ENCODE measurements at places on chromosomes 3 and 15. TPM values are rescaled to one million over a fixed set of nuclear protein-coding genes. Genes with fewer than 3 reads are reported as not detected.

GRCh38 chr3:13880811-13881156, 913 bp upstream of the WNT7A start:
- no peak overlapping the region for H3K4me3 ChIP-seq
- peaks cover 15% of the 10 kb centered on the region for H3K4me1 ChIP-seq
- DNase-seq: no peak
- no peaks in the 10 kb centered on the region for H3K36me3 ChIP-seq
- H3K27me3 ChIP-seq: peaks cover 45% of the 10 kb centered on the region
- no peak overlapping the region for H3K27ac ChIP-seq

GRCh38 chr3:9183811-9184460, 65.5 kb downstream of the SRGAP3 start:
- peaks cover 20% of the 10 kb centered on the region for H3K4me1 ChIP-seq
- no peak overlapping the region for H3K4me3 ChIP-seq
- DNase-seq: no peak
- no peak overlapping the region for H3K27ac ChIP-seq

GRCh38 chr3:149575961-149576564, 81.8 kb downstream of the WWTR1 start:
- H3K27me3 ChIP-seq: no peaks in the 10 kb centered on the region
- H3K4me3 ChIP-seq: no peak overlapping the region
- H3K4me1 ChIP-seq: peaks cover 4% of the 10 kb centered on the region
- no peak for DNase-seq
- no peak overlapping the region for H3K27ac ChIP-seq

The LPP gene
- 49.5 TPM for total RNA-seq

DNA sequence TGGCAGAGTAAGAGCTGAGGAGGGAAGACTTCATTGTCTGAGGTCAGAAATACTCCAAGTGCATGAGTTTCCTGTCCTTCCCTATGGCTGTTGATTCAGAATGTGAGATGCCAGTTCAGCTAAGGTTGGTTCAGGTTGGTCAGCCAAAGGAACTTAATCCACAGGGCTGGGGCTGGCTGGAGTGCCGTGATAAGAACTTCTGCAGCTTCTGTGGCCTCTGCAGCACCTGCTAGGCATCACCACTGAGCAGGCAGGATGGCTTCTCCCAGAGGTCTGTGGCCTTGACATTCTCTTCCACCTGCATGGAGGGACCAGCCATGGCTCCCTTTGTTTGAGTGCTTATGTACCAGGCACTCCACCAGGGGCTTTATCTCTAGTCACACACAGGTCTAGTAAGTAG, 109.5 kb upstream of the PLXNA1 start:
- no peak overlapping the region for H3K4me3 ChIP-seq
- no peaks in the 10 kb centered on the region for H3K4me1 ChIP-seq
- peaks cover 16% of the 10 kb centered on the region for H3K36me3 ChIP-seq
- DNase-seq: no peak
- no peaks in the 10 kb centered on the region for H3K27me3 ChIP-seq

DNA sequence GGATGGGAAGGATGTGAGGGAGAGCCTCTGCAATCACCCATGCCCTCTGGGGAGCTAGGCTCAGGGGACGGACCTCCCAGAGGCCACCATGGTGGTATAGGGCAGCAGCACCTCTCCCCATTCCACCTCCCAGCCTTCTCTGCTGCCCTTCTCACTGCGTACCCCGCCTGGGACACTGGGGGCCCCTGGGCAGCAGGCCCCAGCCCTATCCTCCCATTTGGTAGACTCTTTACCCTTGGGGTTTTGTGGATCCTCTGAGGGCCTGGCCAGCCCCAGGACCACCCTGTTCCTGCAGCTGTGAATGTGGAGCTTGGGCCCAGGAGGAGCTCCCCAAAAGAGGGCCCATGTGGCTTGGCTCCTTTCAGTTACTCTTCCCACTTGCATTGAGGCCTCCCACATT, 131.9 kb downstream of the DNAJB8 start:
- H3K27ac ChIP-seq: no peak overlapping the region
- no peak overlapping the region for H3K4me3 ChIP-seq
- no peaks in the 10 kb centered on the region for H3K4me1 ChIP-seq
- peaks cover 37% of the 10 kb centered on the region for H3K36me3 ChIP-seq
- no peak for DNase-seq

The HTR3C gene
- total RNA-seq: not detected

GRCh38 chr3:70247955-70248354, 64.5 kb downstream of the MDFIC2 start:
- H3K4me1 ChIP-seq: no peaks in the 10 kb centered on the region
- H3K4me3 ChIP-seq: no peak overlapping the region
- H3K36me3 ChIP-seq: no peaks in the 10 kb centered on the region
- peaks cover 2% of the 10 kb centered on the region for H3K27me3 ChIP-seq
- no peak for DNase-seq
- no peak overlapping the region for H3K27ac ChIP-seq

The VGLL4 gene
- total RNA-seq: 19.3 TPM

DNA sequence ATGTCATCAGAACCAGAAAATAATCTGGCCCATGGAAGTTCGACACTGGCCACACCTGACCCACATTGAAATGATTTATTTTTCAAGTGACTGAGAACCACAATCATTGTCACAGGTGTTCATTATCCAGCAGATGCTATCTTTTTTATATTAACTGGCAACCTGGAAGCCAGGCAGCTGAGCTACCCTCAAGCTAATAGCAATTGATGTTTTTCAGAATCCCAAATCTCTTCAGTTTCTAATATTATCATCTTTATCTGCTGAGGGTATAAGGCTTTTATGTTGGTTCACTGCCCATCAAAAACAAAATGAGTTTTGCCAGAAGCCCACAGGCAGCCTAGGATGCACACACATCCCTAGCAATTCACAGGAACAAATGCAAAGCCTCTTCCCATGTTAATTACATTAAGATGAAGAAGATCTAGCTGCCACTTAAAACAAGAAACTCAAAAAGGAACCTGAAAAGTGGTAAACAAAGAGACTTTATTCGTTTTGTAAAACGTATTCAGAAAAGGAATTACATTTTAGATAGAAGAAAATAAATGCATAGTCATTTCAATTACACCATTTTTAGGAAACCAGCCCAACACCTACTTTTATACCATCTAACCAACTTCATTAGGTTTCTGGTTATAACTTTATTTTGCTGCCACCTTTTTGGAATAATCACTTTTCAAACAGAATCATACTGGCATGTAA, 40.9 kb upstream of the STRIT1 start:
- H3K4me3 ChIP-seq: no peak overlapping the region
- H3K36me3 ChIP-seq: no peaks in the 10 kb centered on the region
- H3K27ac ChIP-seq: no peak overlapping the region
- no peaks in the 10 kb centered on the region for H3K4me1 ChIP-seq
- no peak for DNase-seq

The ENTPD3 gene
- not detected for total RNA-seq

DNA sequence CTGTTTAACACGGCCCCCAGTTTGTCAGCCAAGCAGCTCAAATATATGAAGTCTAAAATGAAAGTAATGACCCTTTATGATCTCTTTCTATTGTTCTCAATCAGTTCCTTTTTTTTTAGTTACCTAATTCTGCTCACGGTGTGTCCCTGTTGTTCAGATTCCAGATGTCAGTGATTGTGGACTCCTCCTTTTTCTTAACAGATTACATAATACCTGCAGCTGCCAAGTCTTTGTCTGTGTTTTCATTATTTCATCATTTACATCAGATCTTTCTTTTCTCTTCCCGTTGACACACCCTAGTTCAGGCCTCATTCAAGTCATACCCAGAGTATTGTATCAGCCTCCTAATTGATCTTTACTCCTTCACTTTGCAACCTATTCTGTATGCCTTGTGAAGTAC, 56.1 kb upstream of the SKIL start:
- no peak overlapping the region for H3K27ac ChIP-seq
- H3K36me3 ChIP-seq: peaks cover 4% of the 10 kb centered on the region
- H3K4me3 ChIP-seq: no peak overlapping the region
- no peaks in the 10 kb centered on the region for H3K27me3 ChIP-seq
- DNase-seq: no peak
- H3K4me1 ChIP-seq: peaks cover 3% of the 10 kb centered on the region

DNA sequence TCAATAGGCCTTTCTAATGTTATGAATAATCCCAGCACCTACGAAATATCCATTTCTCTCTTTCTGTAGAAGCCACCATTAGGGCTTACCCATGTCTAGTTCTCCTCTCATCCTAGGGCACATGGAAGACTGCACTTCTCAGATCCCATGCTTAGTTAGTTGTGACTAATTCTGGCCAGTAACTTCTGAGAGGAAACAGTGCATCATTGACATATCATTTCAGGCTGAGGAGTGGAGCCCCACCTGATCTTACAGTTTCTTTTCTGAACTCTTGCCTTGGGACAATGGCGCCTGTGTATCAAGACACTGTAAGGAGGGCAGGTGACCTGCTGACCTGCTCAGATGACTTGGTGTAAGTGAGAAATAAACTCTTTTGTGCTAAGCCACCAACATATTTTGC, 39.4 kb upstream of the TBL1XR1 start:
- no peak overlapping the region for H3K4me3 ChIP-seq
- no peaks in the 10 kb centered on the region for H3K36me3 ChIP-seq

The MEX3B gene
- 0.31 TPM for total RNA-seq

The TRH gene
- not detected for total RNA-seq

DNA sequence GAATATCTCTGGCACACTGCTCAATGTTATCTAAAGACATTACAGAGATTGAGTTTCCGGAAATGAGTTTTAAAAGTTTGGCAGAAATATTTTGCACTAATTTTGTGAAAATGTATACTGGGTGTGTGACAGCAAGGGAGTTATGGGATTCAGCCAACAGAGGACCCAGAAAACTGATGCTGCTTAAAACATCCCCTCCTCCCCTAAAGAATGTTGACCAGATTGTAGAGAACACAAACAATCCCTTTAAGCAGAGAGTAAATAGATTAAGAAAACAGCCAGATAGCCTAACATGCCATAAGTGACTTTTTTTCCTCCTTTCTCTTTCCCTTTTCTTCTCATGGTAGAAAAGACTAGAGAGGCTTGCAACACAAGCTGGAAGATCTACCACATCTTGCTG, 928.0 kb upstream of the ALCAM start:
- H3K4me3 ChIP-seq: no peak overlapping the region
- no peaks in the 10 kb centered on the region for H3K27me3 ChIP-seq
- no peak overlapping the region for H3K27ac ChIP-seq
- H3K36me3 ChIP-seq: peaks cover 1% of the 10 kb centered on the region
- H3K4me1 ChIP-seq: peaks cover 14% of the 10 kb centered on the region

DNA sequence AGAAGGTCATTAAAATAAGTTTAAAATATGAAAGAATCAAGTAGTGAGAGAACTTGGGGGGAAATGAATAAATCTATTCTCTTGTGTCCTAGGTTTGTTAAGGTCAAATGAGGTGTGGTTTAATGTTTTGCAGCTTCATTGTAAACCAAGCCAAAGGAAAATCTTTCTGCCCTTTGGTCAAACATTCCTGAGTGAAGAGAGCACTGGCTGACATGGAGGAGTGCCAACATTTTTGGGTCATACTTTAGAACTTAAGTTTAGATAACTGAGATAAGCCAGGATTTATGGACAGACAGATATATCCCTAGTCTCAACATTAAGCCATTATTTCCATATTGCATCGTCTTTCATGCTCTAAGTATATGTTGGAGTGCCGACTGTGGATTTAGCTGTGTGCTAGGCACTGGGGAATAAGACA, 66.4 kb downstream of the PTPRG start:
- no peaks in the 10 kb centered on the region for H3K27me3 ChIP-seq
- no peak overlapping the region for H3K4me3 ChIP-seq
- H3K36me3 ChIP-seq: no peaks in the 10 kb centered on the region
- no peak for DNase-seq
- peaks cover 3% of the 10 kb centered on the region for H3K4me1 ChIP-seq

The SMCO1 gene
- not detected for total RNA-seq

GRCh38 chr3:58608648-58609047, 31.5 kb upstream of the FAM107A start:
- peaks cover 7% of the 10 kb centered on the region for H3K27me3 ChIP-seq
- no peak overlapping the region for H3K4me3 ChIP-seq
- no peaks in the 10 kb centered on the region for H3K4me1 ChIP-seq
- no peaks in the 10 kb centered on the region for H3K36me3 ChIP-seq
- H3K27ac ChIP-seq: no peak overlapping the region
- no peak for DNase-seq

The CCK gene
- not detected for total RNA-seq

The PP2D1 gene
- not detected for total RNA-seq

The SLC35G2 gene
- 4.3 TPM for total RNA-seq

- DNase-seq: no peak
- peaks cover 4% of the 10 kb centered on the region for H3K4me1 ChIP-seq
- no peak overlapping the region for H3K4me3 ChIP-seq
- no peak overlapping the region for H3K27ac ChIP-seq
- H3K27me3 ChIP-seq: peaks cover 11% of the 10 kb centered on the region
- no peaks in the 10 kb centered on the region for H3K36me3 ChIP-seq
These were observed 9.4 kb upstream of the RAD18 start for GRCh38 chr3:8972639-8973038.

GRCh38 chr3:167886690-167887089, 151.2 kb downstream of the SERPINI1 start:
- no peak overlapping the region for H3K27ac ChIP-seq
- peaks cover 4% of the 10 kb centered on the region for H3K4me1 ChIP-seq
- no peaks in the 10 kb centered on the region for H3K27me3 ChIP-seq
- no peak overlapping the region for H3K4me3 ChIP-seq
- DNase-seq: no peak

The STT3B gene
- 66.1 TPM for total RNA-seq

DNA sequence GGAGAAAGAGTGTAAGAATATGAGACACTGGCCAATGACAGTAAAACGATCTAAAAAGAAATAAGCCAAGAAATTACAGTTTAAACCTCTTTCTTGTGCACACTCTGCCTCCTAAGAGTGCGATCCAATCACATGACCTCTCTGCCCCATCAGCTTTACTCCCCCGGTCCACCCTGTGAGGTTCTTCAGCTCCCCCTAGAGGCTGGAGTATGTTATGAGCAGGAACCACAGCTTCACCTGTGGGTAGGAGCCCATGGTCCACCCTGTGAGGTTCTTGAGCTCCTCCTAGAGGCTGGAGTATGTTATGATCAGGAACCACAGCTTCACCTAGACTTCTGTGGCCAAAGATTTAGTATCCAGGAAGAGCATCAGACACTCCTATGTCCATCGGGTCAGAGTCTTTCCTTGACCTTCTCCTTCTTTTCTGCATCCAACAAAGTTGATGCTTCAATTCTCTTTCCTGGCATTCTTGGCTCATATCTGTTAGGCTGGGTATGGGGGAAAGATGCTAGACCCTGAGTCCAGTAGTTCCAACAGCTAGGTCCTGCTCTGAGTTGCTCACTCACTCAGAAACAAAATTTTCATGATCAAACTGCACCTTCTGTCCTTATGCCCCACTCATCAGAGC, 164.0 kb downstream of the MINAR1 start:
- peaks cover 17% of the 10 kb centered on the region for H3K27me3 ChIP-seq
- no peak overlapping the region for H3K27ac ChIP-seq
- no peaks in the 10 kb centered on the region for H3K36me3 ChIP-seq
- no peaks in the 10 kb centered on the region for H3K4me1 ChIP-seq
- DNase-seq: no peak
